Globus pallidus (tissue), 1 donor: ENCODE measurements at places on chromosomes 1 and 21.

DNA sequence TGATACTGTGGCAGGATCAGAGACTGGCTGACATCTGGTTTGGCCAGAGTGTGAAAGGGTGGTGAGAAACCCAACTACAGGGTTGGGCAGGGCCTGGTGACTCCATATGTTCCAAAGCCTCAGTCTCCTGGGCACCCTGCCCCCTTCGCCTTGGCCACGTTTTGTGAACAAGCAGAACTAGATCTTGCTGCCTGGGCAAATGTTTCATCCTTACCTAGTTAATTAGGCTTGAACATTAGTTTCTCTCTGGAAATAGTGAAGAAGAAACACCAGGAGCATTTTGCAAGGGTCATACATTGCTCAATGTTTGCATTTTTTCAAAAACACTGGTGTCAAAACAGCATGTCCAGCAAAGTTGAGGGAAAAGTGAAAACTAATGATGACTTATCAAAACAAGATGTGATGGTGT lies 60.5 kb downstream of the MAP3K7CL start:
- no peak for DNase-seq

DNA sequence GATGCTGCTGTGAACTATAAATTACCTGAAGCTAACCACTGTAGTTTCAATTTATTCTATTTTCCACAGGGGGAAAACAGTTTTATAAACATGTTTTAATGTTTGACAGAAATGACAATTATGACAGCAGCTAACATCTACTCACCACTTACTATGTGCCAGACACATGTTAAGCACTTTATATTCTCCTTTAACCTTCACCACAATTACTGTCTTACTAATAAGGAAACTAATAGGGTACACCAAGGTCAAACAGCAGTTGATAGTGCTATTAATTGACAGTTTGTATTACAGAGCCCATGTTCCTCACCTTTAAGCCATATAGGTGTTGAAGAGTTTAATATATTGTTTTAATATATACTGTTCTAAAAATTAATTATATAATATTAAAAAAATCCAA lies 146.4 kb downstream of the EVI5 start:
- DNase-seq, result no peak

GRCh38 chr1:84083307-84083706 lies 60.8 kb upstream of the PRKACB start:
- DNase-seq, result peak; percentile 35

DNA sequence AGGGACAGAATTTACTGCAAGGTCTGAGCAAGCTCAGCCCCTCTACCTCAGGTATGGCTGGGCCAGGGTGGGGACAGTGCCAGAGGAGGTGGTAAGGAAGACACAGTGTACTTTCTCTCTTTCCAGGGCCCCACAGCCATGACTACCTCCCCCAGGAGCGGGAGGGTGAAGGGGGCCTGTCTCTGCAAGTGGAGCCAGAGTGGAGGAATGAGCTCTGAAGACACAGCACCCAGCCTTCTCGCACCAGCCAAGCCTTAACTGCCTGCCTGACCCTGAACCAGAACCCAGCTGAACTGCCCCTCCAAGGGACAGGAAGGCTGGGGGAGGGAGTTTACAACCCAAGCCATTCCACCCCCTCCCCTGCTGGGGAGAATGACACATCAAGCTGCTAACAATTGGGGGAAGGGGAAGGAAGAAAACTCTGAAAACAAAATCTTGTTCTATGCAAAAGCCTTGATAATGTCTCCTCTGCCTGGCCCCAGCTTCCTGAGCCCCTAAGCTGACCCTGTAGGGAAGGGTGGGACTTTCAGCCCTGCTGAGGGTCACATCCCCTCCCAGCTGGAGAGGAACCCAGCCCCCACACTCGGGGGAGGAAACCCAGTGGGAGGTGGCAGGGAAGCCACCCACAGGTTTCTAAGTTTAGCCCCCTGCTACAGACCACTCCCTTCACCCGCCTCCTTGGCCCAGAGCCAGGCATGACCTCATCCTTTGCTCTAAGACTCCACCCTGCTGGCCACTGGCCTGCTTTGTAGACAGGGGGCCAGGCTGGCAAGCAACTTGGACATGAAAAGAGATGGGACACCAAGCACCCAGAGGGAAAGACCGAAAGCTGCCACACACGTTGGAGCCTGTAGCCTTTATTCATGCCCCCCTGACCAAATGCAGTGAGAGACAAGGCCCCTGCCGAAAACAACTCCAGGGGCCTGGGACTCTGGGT lies 6.4 kb downstream of the RHOC start:
- peak; percentile 95 for DNase-seq

DNA sequence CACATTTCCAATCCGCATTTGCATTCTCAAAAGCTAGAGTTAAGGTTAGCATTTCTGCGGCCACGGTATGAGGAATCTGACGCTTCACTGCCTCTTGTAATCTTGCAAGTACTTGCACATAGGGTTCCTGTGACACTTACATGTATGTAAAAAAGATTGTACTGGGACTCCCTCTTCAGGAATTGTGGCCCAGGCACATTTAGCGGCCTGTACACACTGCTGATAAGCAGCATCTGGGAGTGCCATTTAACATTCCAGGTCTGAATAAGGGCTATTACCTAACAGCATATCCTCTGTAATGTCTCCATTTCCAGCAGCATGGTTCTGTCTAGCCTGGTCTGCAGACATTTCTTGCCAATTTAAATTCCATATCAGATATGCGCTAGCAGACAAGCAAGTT lies 75.7 kb downstream of the AXDND1 start:
- DNase-seq, result no peak

DNA sequence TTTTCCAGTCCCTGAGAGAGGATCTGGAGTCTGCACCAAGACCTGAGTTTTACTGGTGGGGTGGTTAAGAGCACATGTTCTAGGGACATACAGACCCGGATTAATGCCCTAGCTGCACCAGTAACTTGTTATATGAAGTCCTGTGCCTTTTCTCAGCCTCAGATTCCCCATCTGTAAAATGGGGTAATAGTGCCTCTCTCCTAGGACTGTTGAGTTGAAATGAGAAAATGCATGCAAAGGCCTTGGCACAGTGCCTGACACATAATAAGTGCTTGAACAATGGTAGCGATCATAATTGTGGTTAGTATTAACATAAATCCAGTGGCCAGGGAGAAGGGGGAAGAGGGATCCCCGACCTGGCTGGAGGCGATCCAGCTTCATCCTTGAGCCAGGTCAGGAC lies 12.3 kb downstream of the AHDC1 start:
- DNase-seq, result no peak

DNA sequence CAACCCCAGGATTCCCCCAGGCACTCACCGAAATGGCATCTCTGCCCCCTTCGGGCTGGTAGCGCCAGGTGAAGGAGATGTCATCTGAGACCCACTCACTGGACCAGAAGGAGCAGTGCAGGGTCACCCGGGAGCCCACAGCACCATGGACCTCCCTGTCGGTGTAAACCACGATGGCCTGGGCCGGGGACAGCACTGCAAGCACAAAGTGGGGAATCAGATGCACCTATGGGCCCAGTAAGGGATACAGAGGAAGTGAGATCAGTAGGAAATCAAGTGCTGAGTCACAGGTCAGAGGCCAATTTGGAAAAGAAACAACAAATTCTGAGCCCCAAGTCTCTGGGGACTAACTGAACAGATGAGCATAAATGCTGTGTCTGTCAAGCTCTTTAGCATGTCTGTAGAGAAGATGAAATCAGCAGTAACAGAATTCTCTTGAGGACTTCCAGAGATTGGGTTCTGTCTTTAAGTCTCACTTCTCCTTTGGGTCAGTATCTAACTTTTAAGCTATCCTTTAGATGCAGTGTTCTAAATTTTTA lies 2.5 kb downstream of the MPZ start:
- peak; percentile 23 for DNase-seq

DNA sequence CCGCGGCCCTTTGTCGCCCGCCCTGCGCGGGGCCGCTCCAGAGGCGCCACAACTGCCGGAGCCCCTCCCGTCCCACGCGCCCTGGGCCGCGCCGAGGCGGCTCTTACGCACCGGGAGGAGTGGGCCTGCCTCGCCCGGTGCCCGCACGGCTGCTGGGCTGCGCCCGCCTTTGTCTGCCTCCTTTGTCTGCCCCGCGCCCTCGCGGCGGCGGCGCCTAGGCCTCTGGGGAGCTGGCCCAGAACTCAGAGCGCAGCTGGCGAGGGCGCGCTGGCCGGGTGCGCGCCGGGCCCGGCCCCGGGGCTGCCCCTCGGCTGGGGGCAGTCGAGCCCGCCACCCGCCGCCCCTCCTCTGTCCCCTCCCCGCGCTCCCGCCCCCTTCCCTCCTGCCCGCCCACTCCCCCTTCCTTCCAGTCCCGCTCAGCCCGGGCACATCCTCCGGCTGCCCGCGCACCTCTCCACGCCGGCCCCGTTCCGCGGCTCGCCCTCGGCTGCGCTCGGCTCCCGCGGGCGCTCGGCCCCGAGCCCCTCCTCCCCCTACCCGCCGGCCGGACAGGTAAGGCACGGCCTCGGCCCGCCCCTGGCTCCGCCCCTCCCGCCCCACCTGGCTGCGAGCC lies at the start of gene DRAXIN:
TSS of gene DRAXIN (plus strand) at position 409 of the 613 bp plus-strand sequence. CDS start 14,549 bp downstream, outside the sequence.
- no peak for DNase-seq

- no peak for DNase-seq
Observed at GRCh38 chr1:194474701-194475100, 1288.3 kb upstream of the B3GALT2 start.

DNA sequence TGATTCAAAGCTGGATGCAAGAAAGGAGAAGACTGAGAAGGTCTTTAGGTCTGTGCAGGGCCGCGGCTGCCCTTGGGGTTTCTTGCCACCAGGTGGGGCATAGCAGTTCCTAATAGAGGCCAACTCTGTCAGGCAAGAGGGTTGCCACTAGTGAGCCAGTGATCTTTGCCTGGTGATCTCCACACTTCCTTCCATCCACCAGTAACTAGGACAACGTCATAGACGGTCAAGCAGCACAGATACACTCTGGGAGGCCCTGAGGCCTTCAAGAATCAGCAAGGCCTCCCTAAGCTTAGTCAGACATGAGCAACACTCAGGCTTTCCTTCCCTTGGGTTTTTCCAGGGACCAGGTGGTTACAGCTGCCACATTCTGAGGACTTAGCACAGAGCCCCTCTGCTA lies 32.9 kb upstream of the ATP2B4 start:
- no peak for DNase-seq

GRCh38 chr1:223556414-223557129 lies 108.9 kb downstream of the CAPN8 start:
- no peak for DNase-seq

- DNase-seq, result no peak
Observed at GRCh38 chr1:110004583-110004982, 20.0 kb downstream of the AHCYL1 start.

DNA sequence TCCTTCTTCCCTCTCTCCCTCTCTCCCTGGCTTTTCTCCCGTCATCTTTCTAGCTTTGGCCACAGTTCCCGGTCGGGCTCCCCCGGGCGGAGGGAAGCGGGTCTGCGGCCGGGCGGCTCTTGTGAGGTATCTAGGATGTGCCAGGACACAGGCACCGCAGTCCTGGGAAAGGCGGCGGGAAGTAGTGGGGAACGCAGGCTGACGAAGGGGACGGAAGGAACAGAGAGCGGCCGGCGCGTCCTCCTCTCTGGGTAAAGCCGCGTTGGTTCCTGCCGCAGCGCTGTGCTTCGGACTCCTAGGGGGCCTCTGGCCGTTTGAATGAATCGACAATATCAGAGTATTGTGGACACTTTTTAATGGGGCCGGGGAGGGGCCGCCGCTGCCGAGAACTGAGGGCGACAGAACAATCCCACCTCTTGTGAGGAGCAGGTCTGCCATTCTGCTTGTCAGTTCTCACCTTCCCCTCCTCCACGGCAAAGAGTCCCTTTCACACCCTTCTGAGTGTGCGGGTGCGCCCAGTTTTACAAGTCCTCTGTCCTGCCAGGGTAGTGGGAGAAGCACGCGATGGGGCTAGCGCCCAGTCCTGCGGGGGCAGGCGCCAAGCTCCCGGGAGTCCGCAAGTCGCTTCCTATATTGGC lies 1.2 kb upstream of the LHX9 start:
- DNase-seq, result no peak

GRCh38 chr1:231058416-231059109 lies 18.5 kb upstream of the FAM89A start:
- DNase-seq, result no peak

- no peak for DNase-seq
Observed at GRCh38 chr1:74422421-74423292, 89.8 kb downstream of the LRRC53 start.

DNA sequence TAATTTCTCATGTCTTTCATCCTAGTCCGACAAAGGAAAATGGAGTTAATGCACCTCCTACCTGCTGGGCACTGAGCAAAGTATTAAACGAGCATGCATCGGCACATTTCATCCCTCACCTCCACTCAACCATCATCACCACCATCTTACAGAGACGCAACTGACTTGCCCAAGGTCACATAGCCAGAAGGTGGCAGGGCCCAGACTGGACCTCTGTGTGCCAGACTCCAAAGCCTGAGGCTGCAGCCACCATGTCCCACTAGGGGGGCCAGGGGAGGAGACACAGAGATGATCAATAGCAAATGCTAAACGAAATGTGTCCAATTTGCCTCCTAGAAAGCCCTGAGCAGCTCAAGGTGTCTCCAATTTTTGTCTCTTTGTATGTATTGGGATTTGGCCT lies 163.7 kb upstream of the EDN2 start:
- DNase-seq, result no peak

DNA sequence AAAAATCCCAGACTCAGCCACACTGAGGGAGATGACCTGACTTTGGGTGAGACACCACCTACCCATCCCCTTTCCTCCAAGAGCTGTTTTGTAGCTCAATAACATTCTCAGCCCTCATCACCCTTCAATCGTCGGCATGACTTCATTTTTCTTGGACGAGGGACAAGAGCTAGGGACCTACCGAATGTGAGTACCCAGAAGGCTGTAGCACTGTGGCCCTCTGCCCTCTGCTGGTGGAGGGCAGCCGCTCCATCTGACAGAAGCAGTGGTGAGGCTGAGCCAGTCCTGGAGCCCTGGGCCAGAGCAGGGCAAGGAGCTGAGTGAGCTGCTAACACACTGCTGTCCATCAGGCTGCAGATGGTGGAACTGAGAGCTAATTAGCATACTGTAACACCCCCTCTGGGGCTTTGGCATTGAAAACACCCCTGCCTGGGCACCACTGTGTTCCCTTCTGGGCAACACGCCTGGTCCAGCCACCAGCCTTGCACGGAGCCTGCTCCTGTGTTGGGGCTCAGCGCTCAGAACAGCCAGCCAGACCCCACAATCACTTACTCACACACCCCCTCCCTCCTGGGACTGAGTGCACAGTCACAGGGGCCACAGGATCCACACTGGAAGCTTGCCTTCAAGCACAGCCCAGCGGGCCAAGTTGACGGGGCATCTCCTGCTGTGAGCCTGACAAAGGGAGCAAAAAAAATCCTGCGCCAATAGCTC lies 18.3 kb upstream of the ALPL start:
- DNase-seq, result peak; percentile 16

DNA sequence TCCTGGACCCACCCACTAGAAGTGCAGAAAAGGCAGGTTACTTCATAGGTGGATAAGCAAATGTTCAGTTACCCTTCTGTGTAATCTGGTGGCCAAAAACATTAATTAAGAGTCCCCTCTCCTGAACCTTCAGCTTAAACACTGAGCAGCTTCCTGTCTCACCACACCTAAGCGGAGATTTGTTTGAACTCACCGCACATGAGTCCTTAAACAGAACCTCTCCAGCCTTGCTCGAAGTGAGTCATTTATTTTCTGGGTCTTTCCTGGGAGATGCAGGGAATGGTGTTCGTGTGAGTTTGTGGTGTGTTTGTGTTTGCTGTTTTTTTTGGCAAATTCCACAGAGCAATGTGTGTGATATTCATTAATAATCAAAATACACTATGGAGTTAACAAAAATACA lies 7.6 kb upstream of the FNBP1L start:
- DNase-seq, result no peak

GRCh38 chr1:192609110-192610079 lies 26.6 kb upstream of the RGS13 start:
- peak; percentile 47 for DNase-seq
